ENCODE measurements at places on chromosomes 1 and 21.

DNA sequence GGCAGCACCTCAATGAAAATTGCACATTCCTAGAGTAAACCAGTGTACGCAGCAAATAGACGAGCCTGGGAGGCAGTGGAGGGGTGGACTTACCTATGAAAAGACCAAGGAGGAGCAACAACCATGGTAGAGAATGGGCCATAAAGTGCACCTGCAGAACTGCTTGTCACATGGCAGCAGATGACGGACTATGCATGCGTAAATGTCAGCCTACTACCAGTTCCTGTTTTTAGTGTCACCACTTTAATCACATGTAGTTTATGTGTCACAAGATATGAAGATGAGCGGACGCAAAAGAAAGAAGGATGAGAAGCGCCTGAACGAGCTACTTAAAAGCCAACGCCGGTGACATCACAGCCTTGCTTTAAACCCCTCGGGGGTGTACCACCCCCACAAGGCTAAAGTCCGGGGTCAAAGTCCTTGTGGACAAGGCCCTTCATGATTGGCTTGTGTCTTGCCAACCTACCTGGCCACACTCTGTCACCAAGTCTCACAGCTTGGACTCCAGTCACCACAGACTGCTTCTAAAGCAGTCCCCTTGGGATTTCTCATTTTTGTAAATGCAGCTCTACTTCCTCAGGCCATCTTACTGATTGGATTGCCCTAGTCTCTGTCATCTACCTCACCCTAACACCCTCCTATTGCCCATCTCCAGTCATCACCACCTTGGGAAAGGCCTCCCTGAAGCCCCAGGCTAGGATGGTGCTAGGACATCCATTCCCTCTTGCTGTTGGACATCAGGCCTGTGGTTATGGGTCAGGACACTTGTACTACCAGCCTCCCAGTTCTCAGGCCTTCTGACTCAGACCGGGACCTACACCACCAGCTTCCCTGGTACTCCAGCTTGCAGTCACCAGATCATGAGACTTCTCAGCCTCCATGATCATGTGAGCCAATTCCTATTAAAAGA is 6.0 kb upstream of the LY9 start:
- no peak for DNase-seq

DNA sequence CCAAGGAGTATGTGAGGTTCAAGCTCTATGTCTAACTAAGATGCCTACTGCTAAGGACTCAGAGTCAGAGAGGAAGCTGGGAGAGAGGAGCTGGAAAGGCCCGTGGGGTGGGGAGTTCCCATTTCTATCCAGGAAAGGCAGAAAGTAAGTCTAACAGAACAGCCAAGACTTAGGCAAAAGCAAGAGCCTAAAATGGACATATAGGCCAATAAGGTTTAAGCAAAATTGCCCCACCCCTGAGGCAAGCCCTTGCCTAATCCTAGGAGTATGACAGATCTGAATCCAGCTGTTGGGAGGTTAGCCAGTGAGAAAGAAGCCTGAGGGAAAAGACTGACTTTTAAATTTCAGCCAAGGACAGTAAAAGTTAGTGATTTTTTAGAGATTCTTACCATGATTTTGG is 1.6 kb upstream of the KLHDC9 start:
- no peak for DNase-seq

GRCh38 chr1:89271341-89272015 is 1.2 kb downstream of the GBP5 start:
- no peak for DNase-seq

GRCh38 chr1:89808441-89809117 is 12.3 kb upstream of the LRRC8D start:
- DNase-seq = no peak

DNA sequence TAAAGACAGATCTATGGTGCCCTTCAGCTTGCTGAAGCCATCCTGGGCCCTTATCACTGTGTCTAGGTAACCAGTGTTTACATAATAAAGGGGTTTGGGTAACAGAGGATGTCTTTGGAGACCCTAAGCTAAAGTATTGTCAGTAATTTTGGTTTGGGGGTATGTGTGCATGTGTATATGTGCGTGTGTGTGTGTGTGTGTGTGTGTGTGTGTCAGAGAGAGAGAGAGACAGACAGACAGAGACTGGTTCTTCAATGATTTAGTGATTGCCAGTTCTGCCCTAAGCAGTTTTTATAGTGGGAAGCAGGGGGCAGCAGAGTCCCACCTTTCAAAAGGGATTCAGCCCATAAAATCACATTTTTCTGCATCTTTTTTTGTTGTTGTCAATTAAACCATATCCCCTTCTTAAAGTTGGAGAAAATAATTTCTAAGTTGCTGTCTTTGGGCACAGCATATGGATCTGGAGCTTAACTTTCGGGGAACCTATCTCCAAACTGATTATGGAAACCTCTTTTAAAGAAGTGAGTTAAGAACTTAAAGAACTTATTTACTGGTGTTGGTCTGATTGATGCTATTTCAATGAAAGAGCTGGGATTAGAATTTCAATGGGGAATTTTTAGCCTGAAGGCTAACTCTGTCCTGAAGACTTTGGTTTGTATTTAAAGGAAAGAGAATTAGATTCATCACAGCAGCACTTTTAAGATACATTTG is 51.1 kb downstream of the ZNF326 start:
- DNase-seq = no peak

GRCh38 chr21:41387042-41387819 is 25.4 kb downstream of the MX2 start:
- DNase-seq = no peak

GRCh38 chr1:86339014-86339812 is 56.9 kb downstream of the ODF2L start:
- no peak for DNase-seq

GRCh38 chr1:212591922-212592321 is 16.6 kb upstream of the ATF3 start:
- DNase-seq = no peak

GRCh38 chr1:210061992-210062391 is 124.0 kb downstream of the SYT14 start:
- DNase-seq = no peak

GRCh38 chr1:118711356-118711755 is 276.8 kb downstream of the TBX15 start:
- no peak for DNase-seq

DNA sequence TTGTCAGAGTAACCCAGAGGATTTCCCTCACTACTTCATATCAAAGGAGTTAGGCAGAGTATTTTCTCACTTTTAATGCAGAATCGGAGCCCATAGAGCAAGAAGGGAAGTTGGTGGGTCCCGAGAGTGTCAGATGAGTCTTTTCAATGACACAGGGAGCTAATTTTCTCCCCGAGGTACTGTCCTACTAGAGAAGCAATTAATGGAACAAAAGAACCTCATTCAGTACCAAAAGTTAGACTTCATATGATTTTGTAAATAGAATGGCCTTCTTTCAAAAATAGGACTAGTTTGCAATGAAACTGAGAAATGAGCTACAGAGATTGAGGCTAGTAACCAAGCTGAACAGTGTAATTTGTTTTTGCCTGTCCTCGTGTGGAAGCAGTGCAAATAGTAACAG is 3.9 kb downstream of the NCAM2 start:
- DNase-seq = no peak

- DNase-seq = no peak
Measured at GRCh38 chr1:28718586-28719331, 18.0 kb upstream of the YTHDF2 start.

GRCh38 chr1:43885279-43885801 is 48.3 kb upstream of the ARTN start:
- DNase-seq = no peak

DNA sequence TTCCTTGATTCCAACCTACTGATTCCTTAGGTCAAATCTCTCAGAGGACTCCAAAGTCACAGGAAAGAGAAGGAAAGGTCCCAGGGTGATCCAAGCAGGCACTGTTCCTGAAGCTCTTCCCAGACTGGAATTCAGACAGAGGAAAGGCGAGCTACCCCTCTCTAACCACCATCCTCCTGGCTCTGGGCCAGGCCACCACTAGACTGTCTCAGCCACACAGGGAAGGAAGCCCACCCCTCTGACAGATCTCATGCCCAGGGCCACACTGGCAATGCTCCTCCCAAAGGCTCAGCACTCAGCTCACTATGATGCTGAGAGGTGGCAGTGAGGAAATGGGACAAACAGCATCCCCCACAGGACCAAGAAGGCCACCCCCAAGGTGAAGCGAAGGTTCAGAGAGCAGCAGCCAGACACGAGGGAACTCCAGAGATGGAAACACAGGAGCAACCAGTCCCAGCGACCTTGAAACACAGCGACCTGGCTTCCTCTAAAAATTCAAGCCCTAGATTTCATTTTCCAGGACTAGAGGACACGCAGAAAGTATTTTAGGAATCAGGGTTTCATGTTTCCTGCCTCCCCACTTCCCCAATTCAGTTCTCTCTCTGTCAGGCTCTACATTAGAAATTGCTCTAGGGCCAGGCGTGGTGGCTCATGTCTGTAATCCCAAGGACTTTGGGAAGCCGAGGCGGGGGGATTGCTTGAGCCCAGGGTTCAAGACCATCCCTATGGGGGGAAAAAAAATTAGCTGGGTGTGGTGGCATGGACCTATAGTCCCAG is 18.8 kb downstream of the PIK3C2B start:
- DNase-seq = no peak

- peak; percentile 65 for DNase-seq
Measured at GRCh38 chr21:45550522-45551210, 8.4 kb upstream of the SLC19A1 start.
